ENCODE measurements at places on chromosomes 2 and 18.

GRCh38 chr18:48412339-48412929 is 3.3 kb upstream of the ZBTB7C start:
- no peak for DNase-seq

- no peak for DNase-seq
Measured at GRCh38 chr18:67117804-67118203, 398.7 kb downstream of the DSEL start.

DNA sequence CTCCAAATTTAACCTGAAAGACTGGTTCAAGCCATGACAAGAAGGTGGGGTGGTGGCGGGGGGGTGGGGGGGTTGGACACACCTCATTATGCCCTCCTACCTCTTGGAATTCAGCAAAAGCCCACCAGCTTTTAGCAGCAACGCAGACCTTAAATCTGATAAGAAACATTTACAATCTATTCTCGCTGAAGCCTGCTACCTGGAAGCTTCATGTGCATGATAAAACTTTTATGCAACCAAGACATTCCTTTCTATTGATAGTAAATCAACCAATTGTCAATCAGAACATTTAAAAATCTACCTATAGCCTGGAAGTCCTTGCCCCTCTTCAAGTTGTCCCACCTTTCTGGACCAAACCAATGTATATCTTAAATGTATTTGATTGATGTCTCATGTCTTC is 113.6 kb upstream of the FAM98A start:
- no peak for DNase-seq

DNA sequence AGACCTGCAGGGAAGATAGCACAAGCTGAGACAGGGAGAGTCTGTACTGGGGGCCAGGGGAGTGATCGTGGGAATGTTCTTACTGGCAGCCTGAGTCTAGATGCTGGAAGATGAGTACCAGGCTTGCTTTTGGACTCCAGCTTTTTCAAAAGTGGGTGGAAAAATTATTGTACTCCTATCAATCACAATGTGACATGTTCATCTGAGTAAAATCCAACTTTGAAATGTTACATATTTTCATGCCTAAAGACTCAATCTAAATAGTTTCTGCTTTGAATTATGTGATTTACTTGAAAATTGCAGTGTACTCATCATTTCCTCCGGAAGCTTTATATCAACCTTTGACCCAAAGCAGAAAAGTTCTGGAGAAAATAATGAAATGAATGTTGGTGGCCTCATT is 49.7 kb upstream of the ST3GAL5 start:
- DNase-seq = no peak

DNA sequence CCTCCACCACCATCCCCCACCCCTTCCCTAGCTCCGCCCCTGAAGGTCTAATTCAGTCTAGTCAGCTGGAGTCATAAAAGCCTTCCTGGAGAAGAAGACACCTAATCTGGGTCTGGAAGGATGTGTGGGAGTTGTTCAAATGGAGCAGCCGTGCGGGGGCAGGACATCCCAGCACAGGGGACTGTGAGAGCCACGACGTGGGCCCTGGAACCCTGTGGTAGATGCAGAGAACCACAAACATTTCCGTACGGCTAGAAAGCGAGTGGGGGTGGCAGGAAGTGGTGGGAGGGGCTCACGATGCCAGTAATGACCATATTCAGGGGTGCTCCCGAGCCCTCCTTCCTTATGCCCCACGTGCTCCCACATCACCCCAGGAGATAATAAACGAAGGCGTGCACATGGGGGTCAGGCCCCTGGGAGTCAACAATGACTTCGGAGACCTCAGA is 20.9 kb upstream of the COL6A3 start:
- peak; percentile 71 for DNase-seq

GRCh38 chr2:210480079-210480478 is 3.5 kb upstream of the LANCL1 start:
- no peak for DNase-seq

DNA sequence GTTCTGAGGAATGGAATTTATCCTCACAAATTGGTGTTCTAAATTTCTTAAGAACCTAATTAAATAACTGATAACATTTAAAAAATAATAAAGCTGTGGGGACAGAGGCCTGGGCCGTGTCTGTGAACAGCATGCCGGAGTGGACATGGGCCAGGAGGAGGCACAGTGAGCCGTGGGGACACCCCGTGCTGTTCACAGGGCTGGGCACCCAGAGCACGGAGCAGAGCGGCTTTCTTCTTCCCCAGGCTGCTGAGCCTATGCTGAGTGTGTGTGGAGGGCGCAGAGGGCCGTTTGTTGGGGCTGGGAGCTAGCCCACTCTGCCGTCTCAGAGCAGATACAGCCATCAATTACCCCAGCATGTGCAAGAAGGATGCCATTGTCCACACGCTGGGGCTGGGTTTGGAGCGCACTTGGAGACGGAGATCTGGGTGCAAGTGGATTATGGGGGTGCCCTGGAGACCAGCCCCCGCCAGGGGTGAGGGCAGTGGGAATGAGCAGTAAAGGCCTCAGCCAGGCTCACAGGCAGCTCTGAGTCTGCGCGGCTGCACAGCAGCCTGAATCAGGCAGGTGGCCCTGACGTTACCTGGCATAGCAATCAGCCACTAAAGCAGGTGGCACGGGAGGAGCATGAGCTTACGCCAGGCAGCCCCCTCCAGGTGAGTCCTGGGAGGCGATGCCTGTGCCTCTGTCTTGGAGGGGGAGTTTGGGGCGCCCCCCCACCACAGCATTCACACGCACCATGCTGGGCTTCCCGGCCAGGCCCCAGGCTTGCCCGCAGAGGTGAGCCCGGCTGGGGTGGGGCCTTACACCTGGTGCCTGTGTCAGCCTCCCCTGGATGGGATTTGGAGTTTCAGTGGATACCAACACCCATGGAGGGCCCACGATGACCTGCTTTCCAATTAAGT is 52.1 kb upstream of the SLC66A3 start:
- DNase-seq = no peak

GRCh38 chr2:109648041-109648527 is 33.9 kb downstream of the SOWAHC start:
- DNase-seq = no peak

DNA sequence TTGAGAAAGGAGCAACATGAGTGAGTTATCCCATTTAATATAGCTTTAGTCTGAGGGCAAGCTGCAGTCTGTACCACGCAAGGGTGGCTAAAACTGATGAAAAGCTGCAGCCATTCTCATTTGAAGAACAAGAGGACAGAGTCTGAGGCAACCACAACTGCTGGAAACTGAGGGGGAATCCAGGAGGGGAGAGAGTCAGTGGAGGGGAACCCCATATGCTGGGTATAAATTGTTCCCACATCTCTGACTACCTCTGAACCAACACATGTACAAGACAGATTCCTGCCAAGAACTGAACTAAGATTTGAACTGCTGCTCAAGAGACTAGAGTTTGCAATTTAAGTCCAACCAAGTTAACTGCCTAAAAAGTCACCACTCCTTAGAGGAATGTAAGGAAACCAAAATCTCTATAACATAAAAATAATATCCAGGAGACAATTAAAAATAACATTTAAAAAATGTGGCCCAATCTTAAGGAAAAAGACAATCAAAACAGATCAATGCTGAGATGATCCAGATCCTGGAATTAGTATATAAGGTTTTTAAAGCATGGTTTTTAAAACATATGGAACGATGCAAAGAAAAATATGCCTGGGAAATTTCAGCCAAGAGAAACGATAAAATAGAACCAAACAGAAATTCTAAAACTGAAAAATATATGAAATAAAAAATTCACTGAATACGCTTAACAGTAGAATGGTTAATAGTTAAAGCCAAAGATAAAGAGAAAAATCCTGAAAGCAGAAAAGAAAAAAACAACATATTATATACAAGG is 11.2 kb downstream of the CWC22 start:
- no peak for DNase-seq

DNA sequence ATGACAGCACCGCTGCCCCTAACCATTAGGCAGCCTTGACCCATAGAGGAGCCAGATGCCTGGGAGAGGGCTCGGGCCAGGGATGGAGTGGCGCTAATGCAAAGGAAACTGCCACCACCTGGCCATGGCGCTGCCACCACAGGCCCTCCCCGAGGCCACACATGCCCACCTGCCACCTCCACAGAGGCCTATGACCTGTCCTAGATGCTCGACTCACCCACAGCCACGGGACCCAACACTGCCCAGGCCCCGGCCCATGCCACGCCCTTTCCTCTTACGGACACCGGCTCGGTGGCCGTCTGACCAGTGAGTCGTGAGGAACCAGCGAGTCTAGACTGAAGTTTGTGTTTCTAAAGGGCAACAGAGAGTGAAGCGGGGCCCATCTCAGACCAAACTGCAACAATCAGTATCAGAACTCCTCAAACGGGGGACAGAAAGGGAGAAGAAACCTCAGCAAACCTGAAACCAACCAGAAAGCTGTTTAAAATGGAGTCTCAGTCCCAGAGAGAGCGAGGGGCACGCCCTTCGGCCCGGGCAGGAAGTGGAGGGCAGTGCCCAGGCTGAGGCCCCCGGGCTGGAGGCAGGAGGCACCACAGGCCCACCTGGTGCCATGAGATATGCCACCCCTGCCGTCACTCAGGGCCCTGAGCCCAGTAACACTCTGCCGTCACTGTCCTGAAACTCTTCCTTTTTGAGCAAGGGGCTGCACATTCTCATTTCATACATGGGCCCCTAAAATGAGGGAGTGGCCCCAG is 711 bp downstream of the GPR17 start:
- no peak for DNase-seq

DNA sequence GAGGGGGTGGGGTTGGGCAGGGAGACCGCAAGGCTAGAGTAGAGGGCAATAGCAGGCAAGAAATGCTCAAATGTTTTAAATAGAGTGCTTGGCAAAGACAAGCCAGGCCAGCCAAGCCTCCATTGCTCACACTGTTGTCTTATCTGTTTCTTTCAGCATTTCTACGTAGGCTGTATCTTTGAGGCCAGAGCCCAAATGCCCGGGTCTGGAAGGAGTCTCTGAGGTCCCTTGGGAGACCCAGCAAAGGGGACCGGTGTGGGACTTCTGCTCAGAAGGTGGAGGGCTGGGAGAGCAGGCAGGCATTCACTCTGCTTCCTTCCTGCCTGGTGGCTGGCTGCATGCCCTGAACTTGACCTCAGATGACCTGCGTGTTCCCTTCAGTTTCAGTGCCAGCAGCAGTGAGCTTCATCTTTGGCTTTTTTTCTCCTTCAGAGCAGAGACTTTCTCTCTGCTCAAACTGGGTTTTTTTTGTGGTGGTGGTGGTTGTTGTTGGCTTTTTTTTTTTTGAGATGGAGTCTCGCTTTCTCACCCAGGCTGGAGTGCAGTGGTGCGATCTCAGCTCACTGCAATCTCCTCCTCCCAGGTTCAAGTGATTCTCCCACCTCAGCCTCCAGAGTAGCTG is 13.7 kb upstream of the TET3 start:
- peak; percentile 38 for DNase-seq

GRCh38 chr2:27051902-27052645 is 606 bp downstream of the AGBL5 start:
- no peak for DNase-seq

DNA sequence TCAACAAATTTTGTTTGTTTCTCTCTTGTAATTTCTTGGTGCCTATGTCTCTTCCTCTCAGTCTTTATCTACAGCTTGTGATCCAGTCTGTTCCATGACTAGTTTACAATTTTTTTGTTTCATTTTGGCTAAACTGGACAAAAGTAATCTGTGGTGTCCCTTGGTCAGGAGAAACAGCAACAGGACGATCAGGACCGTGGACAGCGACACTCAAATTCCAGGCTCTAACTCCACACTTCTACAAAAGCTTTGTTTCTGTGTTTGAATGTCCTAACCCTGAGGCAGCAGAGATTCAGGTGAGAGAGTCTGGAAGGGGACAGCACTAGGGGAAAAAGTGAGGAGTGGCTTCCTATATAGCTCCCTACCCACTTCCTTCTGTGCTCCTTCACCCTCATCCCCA is 593.3 kb upstream of the FANCL start:
- DNase-seq = no peak

DNA sequence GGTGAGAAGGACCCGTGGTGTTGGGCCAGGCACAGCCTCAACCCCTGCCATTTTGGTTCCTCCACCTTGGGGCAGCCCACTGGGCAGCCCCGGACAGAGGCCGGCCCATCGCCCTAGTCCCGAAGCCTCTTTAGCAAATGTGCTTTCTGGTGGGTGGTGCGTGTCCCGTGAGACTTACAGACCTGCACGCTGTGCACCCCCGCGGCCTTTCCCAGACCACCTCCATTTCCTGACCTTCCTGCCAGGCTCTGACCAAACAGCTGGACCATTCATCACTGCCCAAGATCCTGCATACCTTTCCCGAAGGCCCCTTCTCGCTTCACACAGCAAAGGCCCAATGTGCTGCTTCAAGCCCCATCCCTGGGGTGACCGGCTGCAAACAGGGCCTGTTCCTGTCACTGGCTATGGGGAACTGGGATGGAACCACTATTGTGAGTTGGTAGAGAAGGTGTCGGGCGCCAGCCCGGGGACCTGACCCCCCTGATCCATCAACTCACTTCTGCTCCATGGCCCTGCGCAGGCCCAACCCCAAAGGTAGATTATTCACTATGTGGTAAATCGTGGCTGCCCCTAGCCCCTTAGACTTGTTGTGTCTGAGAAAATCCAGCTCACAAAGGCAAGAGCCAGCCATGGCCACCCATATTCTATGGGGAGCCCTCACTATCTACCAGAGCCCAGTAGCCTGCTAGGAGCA is 341.0 kb downstream of the EIPR1 start:
- DNase-seq = no peak

DNA sequence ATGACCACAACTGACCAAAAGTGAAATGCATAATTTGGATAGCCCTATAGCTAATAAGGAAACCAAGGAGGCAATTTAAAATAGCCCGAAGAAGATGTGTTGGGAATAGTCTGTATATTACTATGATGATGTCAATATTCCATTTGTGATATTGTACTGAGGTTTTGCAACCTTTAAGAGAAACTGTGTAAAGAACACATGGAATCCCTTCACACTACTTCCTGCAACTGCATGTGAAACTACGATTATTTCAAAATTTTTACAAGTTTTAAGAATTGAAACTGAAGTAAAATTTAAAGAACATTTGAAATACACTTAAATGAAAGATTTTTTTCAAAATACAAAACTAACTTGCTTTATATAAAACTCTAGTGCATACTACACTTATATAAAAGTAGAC is 504.3 kb upstream of the ID2 start:
- DNase-seq = no peak
